ENCODE measurements at places on chromosomes 13 and 19.
A peak's percentile ranks its signal among the peaks of the same experiment; 100 is the strongest.

GRCh38 chr13:112959701-112960542 is 9.1 kb upstream of the MCF2L start:
- DNase-seq = no peak

GRCh38 chr19:16379521-16380313 is 55.1 kb downstream of the KLF2 start:
- DNase-seq = no peak

GRCh38 chr19:34666200-34666957 is 10.6 kb downstream of the SCGB2B2 start:
- no peak for DNase-seq

DNA sequence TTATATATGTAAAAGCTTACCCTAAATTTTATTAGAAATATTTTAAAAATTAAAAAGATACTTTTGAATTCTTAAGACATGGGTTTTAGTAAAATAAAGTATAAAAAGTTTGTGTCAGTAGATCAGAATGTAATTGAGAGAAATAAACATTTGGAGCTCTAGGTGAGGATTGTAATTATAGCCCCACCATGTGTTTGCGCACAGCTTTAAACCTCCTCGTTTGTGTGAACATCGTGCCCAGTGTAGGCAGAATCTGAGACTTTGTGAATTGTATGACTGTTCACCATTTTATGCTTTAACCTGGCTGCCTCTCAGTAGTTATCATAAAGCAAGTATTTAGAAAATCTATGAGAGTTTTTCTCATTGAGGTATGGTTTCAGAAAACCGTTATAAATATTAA is 29.1 kb downstream of the CUL4A start:
- DNase-seq = no peak

GRCh38 chr19:6126335-6126974 is 9.0 kb upstream of the ACSBG2 start:
- DNase-seq = peak; percentile 70

- no peak for DNase-seq
These were observed 13.3 kb downstream of the ARRDC2 start for GRCh38 chr19:18021121-18021755.

GRCh38 chr13:73268306-73268705 is 209.5 kb downstream of the KLF5 start:
- DNase-seq = no peak

DNA sequence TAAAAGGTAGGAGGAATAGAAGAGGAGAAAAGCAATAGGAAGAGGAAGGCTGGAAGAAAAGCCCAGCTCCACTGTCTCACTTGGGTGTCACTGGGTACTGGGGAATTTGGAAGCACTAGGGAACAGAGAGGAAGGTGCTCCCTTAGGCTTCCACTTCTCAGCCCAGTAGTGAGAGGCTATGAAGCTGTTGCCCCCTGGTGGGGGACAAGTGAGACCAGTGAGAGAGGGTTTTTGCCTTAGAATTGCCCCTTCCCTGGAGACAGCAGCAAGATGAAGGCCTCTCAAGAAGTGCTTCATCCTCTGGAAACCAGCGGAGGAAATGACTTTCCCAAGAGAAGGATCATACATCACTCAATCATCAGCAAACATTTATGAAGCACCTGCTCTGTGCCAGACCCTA is 4.7 kb upstream of the ZNF606 start:
- no peak for DNase-seq

DNA sequence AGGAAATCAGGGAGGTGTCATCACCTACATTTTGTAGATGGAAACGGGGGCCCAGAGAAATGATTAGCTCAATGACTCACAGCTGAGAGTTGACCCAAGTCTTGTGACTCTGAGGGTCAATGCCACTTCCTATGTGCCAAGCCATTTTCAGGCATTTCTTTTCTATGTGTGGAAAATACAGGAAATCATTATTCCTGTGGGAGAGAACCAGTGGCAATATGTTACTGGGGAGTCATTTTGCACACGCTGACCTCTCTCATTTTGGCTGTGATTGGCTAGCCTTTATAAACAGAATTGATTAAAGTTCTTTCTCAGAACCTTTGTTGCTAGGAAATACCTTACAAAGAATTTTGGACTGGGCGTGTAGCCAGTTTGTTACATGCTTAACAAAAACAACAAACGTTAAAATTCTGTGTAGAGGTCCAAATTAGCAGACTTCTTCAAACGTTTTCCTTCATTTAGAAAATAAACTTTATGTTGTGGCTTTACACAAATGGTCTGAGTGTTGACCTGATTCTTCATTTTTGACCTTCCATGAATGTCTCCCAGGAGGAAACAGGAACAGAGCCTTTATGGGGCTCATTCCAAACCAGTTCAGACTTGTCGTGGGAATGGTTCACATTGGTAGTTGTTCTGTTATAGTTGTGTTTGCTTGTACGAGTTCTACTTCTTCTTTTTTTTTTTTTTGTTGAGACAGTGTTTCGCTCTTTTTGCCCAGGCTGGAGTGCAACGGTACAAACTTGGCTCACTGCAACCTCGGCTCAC is 11.4 kb downstream of the PCCA start:
- no peak for DNase-seq

- no peak for DNase-seq
These were observed 53.1 kb downstream of the FGF9 start for GRCh38 chr13:21723807-21724505.

DNA sequence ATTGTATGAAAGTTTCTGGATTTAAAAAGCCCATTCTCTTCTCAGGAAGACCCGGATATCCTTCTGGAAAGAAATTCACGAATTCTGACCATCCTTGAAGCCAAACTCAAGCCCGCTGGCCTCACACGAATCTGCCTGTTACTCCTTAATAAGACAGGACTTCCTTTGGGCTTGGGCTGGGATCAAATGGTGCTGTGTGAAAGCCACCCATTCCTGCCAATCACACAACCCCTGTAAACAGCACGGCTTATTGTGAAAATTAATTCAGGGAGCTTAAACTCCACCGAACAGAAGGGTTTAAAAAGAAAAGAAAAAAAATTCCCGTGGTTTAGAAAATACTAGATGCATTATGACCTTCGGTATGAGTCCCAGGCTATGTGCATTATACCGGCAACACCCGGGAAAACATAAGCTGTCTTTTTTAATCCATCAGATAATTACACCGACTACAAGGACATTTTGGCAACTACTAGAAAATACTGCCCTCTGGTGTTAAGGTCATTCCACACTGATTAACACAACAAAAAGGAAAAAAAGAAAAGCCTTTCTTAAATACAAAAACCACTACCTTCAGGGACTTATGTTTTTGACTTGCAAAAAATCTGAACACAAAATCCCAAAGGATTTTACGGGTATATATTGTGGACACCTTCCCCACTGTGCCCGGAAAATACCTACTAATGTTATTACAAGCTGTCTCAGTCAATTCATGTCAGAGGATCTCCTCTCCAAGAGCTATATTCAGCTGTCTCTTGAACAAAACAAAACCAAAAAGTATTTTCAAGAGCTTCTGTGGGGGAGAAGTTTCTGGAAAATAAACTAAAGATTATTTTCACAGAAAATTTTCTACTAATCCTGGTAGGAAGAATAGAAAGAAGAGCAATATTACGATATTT is 76.0 kb upstream of the LSM14A start:
- peak; percentile 33 for DNase-seq

GRCh38 chr13:56338421-56338820 is 802.3 kb upstream of the PRR20A start:
- DNase-seq = no peak

DNA sequence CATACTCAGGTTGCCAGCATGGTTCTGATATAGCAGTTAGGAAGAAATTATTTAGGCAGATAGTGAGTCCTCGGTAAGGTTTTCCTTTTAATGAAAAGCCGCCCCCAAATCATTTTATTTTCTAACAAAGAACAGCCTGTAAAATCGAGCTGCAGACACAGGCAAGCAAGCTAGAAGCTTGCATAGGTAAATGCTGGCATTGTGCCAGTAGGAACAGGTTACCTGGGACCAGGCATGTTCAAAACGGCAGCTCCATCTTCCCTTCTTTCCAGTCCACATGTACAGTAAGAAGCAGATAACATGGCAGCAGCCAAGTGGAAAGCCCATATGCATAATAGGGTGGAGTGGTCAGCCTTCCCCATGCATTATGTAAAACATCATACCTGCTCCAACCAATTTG is 71.1 kb downstream of the UGGT2 start:
- DNase-seq = no peak

DNA sequence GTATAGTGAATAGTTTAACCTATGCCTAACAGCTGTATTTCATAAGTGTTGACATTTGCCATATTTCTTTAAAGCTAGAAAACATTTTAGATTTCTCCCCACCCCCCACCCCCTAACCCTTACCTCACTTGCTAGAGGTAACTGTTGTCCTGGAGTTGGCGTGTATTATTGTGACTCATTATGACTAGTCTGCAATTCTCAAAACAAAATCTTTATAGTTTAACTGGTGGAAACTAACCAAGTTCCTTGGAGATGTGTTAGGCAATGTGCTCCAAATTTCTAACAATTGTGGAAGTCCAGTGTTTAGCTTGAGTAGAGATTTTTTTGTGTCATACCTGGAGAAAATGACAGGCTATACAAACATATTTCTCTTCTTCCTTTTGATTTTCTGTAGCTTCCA is 38.0 kb downstream of the KCTD4 start:
- DNase-seq = no peak

DNA sequence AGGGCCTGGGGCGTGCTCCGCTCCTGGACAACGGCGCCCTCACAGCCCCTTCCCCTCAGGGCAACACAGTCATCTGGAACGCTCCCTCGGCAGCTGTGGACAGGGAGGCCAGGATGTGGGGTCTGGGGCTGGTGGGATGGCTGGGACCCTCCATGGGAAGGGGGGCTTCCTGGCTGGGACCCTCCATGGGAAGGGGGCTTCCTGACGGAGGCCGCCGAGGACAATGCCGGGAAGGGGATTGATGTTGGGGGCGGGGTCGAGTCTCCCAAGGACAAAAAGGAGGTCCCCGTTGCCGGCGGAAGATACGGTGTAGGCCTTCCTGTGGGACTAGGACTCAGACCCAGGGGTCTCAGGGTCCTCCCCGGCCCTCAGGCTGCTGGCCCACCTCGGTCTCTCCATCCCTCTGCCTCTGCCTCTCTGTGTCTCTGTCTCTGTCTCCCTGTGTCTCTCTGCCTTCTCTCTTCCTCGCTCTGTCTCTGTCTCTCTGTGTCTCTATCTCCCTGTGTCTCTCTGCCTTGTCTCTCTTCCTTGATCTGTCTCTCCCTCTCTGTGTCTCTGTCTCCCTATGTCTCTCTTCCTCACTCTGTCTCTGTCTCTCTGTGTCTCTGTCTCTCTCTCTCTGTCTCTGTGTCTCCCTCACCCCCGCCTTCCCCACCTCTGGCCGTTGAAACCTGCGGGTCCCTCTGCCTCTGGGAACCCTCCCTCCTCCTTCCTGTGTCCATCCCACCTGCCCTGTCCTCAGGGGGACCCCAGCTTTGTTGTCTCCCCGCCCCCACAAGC is 2.7 kb upstream of the MADCAM1 start:
- DNase-seq = no peak

GRCh38 chr19:19578252-19578651 is 40.2 kb downstream of the CILP2 start:
- no peak for DNase-seq

- no peak for DNase-seq
These were observed 685 bp downstream of the VWA8 start for GRCh38 chr13:41960211-41960636.

DNA sequence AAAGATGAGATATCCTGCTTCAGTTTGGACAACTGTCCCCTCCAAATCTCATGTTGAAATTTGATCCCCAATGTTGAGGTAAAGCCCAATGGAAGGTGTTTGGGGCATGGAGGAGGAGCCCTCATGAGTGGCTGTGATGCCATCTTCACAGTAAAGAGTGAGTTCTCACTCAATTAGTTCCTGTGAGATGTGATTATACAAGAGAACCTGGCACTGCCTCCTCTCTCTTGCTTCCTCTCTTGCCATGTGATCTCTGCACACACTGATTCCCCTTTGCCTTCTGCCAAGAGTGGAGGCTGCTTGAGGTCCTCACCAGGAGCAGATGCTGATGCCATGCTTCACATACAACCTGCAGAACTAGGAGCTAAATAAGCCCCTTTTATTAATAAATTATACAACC is 86.9 kb downstream of the HSPH1 start:
- no peak for DNase-seq

DNA sequence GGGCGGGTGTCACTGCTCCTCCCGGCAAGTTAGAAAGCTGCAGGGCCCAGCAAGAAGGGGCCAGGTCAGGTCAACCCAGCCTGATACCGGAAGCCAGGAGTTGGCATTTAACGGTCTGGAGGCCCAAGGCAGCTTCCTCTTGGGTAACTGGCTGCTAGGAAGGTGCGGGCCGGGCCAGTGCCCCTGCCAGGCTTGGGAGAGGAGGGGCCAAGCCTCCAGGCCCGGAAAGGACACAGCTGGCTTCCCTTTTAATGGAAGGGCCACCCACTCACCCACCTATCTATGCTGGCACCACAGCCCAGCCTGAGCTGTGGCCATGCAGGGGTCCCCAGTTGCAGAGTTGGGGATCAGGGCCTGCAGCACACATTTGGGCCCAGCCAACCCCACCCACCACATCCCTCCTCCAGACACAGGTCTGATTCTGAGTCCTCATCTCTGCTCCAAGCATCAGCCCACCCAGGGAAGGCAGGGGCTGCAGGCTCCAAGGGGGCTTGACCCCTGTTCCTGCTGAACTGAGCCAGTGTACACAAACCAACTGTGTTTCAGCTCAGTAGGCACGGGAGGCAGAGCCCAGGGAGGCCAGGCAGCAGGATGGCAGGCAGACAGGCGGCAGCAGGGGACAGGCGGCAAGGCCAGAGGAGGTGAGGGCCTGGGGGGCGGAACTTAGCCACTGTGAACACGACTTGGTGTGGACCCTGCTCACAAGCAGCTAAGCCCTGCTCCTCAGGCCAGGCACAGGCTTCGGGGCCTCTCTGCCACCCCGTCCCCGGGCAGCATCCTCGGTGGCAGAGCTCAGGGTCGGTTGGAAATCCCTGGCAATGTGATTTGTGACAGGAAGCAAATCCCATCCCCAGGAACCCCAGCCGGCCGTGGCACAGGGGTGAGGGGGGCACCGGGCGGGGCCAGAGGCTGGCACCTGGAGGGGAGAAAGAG is 40.8 kb downstream of the ZSWIM4 start:
- DNase-seq = no peak

GRCh38 chr19:31418055-31418454 is 68.8 kb upstream of the TSHZ3 start:
- no peak for DNase-seq

- DNase-seq = peak; percentile 48
These were observed 36.7 kb upstream of the DGKH start for GRCh38 chr13:42011601-42012350.

GRCh38 chr19:53847555-53847954 is 20.1 kb upstream of the MYADM start:
- DNase-seq = no peak

DNA sequence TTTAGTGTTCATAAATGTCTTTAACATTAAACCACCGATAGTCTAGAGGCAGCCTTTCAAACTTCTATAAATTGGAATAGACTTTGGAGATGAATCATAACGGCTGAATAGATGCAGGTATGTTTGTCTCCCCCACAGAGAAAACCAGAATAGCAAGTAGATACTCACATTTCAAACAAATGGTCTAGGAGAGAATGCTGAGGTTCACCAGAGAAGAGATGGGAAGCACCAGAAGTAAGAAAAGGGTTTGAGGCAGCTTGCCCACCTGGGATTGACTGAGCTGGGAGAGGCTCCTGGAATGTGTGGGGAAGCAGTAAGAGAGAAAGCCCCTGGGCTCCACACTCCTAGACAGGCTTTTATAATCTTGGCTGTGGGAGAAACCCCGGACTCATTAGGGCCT is 6.4 kb downstream of the IGFL3 start:
- no peak for DNase-seq
